ENCODE measurements at places on chromosomes 5 and 9.

- DNase-seq: no peak
Measured at GRCh38 chr9:70873506-70873905, 247.9 kb downstream of the TRPM3 start.

DNA sequence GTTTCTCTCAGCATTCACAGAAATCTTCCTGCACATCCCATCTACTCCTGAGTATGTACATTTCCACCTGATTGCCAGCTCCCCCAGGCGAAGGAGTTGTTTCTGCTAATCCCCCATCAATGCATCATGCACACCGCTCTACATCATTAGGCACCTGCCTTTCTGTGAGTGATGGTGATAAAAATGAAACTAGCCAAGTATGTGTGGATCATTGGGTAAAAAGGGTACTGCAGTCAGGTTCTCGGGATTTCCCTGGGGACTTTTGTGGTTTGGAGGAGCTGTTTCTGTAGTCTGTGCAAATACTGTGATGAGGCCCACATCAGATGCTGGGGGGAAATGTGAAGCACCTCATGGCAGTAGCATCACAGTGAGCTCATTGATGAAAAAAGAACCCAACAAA is 30.4 kb downstream of the CAMK4 start:
- peak; percentile 81 for DNase-seq

DNA sequence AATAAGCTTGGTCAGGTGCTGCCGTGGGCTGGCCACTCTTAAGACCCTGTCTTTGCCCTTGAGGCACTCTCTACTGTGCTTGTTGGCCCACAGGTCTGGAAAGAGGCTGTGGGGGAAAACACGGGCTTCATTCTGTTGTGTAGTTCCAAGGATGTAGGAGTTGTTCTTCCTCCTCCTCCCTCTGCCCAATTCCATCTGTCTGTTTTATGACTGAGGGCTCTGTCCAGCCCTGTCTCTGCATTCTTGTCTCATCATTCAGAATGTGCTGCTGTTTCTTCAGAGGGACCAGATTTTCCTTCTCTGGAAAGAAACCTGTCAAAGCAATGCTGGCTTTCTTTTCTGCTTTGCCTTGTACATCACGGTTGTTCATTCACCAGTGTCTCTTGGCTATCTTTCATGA is 84.1 kb downstream of the MAP1B start:
- no peak for DNase-seq

DNA sequence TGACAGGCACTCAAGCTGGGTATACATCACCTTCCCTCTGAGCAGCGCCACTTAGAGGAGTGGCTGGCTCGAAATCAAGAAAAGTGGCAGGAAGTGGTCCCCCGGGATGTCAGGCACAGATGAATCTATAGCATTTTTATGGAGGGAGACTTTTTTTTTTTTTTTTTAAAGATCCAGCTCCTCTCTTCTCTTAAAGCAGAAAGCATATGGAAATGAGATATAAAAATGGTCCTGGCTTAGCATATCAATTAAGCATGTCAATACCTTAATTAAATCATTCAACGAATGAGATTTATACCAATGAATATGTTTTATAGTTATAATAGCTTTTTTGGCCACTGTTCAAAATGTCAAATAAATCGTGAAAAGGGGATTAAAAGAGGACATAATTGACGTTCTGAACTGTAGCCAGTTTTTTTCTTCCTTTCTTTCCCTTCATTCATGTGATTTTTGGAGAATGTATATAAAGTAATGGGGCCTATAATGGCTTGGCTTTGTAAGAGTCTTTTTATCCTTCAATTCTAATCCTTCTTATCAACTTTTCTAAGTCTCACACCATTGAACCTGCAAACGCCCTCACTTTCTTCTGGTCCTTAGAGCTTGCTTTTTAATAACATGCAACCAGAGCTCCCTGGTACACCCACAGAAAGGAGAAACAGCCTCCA is 319.2 kb upstream of the PANK3 start:
- no peak for DNase-seq

- DNase-seq: no peak
Measured at GRCh38 chr5:97929383-97929782, 746.3 kb upstream of the RIOK2 start.
